ENCODE measurements at places on chromosomes 2 and 18.

GRCh38 chr2:187869195-187869594 lies 315.0 kb upstream of the TFPI start:
- DNase-seq, result no peak

DNA sequence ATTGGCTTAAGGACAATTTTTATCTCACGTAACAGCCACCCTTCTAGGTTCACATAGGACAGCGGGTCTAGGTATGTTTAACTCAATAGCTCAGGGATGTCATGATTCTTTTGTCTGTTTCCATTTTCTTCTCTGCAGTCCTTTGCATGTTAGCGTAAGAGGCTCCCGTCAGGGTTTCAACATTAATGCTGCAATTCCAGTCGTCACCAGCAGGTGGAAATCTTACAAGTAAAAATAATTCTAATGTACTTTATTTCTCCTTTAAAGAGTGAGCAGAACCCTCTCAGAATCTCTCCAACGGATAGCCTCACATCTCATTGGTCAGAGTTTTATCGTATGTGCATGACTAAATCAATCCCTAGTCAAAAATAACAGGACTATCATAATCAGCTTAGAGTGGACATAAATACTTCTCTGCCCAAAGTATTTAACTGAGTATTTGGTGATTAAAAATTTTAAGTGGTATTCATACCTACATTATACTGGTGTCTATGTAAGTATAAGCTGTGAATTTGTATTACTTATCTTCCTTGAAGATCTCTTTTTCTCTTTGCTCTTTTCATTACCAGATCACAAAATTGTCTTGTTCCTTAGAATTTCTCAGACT lies 487.2 kb upstream of the GCFC2 start:
- DNase-seq, result peak; percentile 1

- DNase-seq, result no peak
Observed at GRCh38 chr2:27685577-27685976, 21.9 kb downstream of the SLC4A1AP start.

DNA sequence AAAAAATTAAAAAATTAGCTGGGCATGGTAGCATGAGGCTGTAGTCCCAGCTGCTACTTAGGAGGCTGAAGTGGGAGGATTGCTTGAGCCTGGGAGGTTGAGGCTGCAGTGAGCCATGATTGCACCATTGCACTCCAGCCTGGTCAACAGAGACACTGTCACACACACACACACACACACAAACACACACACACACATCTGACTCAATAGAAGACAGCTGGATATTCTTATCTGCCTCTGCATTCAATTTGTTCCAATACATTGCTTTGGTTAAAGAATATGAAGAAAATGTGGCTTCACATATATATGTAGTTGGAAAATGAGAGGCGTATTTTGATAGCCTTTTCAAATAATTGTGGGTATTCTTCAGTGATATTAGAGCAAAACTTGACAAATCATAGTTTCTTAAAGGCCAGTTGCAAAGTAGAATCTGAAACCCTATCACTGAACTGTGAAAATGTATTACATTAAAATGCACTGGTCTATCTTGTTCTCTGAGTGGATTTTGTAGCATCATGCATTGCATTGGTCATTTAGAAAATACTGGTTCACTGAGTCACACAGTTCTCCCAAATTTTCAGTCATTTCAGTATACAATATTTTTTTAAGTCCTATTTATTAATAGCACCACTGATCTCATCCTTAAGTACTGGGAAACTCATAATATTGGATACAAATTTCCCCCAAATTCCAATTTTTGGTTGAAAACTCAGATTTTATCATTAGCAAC lies 140.9 kb downstream of the MCFD2 start:
- no peak for DNase-seq

- DNase-seq, result no peak
Observed at GRCh38 chr2:109143214-109144187, 14.5 kb downstream of the SH3RF3 start.

DNA sequence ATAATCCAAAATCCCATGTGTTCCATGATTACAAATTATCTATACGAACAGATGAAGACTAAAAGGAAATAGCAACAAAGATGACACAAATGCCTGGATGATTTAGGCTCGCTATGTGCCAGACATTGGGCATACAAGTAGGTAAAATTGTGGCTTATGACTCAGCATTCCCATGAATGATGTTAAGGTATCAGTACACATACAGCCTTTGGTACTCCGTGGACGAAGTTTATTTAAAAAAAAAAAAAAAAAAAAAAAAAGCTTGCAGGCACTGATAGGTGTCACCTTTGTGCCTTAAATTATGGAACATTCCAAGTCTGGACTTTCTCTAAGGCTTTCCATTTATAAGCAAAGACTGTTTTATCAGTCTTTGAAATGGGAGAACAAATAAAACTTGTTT lies 2.7 kb downstream of the CHAC2 start:
- no peak for DNase-seq

GRCh38 chr18:60555625-60556024 lies 183.1 kb upstream of the MC4R start:
- DNase-seq, result no peak

GRCh38 chr2:83196225-83196624 lies 1262.9 kb downstream of the SUCLG1 start:
- DNase-seq, result peak; percentile 10

DNA sequence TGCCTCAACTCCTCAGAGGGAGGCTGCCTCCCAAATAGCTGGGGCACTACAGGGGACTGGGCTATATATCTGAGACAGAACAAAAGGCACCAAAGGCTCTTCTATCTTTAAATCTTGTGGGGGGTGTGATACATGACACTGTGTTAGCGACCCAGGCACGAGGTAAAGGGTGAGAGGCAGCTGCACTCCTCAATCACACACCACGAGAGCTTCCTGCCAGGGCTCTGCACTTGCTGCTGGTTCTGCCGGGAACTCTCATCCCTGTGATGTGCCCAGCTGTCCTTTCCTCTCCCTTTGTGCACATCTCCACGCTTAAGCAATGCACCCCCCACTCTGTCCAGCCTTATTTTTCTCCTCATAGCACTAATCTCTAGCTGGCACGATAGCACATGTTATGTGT lies 32.4 kb downstream of the NPC1 start:
- DNase-seq, result no peak

DNA sequence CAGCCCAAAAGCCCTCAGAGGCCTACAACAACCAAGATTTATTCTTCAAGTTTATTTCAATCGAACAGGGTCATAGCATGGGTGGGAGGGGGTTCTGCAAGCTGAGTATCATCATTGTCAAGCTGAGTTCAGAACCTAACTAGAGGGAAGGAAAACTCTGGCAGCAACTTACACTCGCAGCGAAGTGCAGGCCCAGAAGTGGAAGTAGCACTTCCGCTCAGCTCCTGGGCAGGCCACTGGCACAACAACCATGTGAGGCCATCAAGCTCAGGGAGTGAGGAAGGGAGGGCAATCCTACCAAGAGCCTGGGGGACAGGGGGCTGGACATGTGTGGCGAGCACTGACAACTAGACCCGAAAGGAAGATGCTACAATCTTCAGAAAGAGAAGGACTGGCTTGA lies 4.8 kb downstream of the UXS1 start:
- no peak for DNase-seq

GRCh38 chr2:163462993-163463392 lies 272.8 kb downstream of the FIGN start:
- DNase-seq, result no peak

- DNase-seq, result no peak
Observed at GRCh38 chr2:158045362-158045761, 56.3 kb upstream of the UPP2 start.

GRCh38 chr18:79780547-79780946 lies 17.2 kb upstream of the KCNG2 start:
- DNase-seq, result no peak

DNA sequence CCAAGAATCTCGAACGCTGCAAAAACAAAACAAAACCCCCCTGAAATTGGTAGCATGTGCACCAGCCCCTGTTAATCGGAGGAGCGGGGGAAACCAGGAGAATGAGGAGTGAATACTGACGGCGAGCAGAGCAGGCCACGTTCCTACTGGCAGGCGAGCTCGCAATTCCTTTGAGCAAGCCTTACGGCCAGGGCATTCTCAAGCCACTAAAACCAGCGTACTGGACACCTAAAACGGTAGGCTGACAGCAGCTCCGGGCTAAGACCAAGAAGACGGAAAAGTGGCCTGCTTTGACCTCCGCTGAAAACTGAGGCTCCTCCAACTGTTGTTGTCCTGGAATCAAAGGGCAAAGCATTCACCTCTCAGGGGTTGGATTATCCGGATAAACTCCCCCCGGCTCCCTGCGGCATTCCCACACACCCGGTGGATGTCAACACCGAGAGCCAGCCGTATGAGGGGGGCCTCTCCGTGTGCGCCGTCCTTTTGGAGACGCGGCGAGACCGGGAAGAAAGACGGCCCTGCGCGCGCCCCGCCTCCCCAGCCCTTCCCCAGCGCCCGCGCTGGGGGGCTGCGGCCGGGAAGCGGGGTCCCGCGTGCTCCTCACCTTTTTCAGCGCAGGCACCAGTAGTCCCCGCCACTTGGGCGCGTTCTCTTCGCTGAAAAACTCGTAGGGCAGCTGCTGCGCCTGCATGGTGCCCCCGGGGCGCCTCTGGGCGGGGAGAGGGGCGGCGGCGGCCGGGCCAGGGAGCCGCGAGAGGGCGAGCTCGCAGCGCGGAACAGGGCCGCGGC lies 925 bp downstream of the SOS1 start:
- DNase-seq, result peak; percentile 63

DNA sequence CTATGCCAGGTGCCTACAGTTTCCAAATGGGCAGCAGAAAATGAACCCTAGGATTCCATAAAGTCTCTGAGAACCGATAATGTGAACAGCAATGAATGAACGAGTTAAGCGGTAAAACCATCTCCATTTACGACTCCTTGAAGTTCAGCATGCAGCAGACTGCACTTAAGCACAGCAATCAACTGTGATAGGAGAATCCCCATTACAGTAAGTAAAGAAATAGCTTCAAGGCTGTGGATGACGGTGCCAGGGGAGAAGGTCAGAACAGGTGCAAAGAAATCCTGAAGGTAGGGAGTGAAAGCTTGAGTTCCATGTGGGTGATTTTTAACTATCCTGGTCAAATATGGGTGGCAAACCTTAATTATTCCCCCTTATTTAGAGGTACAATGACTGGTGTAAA lies 444.4 kb downstream of the NCKAP5 start:
- DNase-seq, result no peak

GRCh38 chr2:133718688-133719201 lies 150.5 kb upstream of the NCKAP5 start:
- peak; percentile 14 for DNase-seq

GRCh38 chr2:44941551-44942234 lies at the start of gene SIX3:
TSS of gene SIX3 (plus strand) at chr2:44941702. CDS start at chr2:44942105, 403 bp downstream.
- no peak for DNase-seq

DNA sequence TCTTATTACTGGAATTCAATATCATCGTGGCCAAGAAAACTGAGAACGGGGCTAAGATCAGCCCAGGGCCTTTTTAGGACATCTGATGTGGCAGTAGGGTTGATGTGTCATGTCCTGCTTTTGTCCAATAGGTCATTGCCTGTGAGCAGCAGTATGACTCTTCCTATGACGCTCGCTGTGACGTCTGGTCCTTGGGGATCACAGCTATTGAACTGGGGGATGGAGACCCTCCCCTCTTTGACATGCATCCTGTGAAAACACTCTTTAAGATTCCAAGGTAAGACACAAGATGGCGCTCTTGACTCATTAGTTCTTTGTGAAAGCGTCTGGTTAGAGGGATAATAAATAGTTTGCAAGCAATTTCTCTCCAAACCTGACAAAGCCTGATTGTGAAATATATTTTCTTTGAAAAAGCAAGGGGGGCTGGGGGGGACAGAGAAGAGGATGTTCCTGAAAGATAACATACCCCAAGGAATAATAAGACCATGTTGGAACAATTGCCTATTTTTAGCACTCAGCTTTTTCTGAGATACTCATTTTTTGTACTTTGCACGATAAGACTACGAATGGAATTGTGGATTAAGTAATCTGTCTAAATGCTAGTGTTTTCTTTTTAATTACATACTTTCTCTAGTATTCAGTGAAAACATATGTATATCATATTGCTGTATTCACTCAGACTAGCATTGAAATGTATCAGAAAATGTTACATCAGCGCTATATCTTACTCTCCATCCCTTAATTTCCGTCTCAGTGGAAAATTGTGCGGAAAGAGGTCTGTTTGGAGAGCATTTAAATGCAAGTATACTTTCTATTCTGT lies 58.1 kb downstream of the MYO3B start:
- DNase-seq, result peak; percentile 7

DNA sequence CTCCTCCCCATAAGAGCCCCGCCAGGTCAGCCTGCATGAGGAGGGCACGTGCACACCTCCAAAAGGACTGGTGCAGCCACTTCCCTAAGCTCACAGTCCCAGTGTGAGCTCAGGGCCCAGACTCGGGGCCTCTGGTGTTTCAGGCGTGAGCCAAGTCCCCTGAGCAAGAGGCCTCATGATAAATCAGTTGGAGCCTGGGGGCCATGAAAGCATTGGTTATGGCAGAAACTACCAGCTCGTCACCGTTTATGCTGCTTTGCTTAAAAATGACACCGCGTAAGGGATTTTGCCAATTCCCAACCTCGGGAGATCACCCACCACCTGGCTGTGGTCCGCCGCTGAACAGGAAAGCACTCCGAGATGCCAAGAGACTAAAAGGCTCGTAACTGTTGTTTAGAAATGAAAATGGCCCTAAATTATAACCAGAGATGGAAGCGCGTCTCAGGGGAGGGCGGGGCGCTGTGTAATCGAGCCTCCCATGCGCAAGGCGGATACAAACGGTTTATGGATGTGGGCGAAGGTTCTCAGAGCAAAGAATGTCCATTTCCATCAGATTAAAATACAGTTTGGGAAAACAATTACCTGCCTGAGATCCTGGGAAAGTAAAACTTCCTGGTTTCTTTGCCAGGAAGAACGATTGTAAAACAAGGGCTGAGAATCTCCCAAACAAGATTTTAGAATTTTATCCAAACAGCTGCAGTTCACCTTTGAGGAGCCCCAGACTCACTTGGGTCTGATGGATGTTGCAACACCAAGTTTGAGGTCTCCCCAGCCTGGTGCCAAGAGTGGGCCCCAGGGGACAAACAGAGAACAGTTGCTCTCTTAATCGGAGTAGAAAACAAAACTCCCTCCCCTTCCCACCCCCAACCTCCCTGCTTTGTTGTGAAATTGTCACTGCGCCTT lies 141.4 kb downstream of the BCL2 start:
- no peak for DNase-seq

DNA sequence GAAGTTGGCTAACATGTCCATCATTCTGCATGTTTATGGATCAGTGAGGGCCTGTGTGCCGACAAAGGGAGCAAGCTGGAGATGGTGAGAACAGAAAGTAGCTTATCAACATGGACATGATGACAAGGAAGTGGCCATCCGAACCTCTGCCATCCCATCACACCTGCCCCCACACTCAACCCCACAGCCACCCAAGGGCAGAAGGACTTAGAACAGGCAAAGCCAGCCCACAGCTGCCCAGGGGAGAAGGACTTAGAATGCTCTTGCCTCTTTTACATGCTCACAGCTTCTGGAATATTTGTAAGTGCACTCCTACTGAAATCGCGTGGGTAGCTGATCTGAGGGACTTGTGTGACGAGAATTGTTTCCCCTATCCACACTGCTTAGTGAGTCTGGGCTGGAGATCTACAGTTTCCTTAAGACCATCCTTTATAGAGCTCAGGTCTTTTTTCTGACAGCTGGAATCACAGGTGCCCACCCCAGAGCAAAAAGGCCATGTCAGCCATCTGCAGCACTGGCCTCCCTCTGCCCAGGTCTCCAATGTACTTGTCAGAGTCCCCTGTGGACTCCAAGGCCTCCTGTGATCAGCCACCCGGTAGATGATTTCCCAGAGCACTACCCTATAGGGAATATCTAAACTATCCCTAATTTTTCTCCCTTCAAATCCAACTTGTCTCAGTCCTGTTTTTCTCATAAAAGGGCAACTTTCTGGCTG lies 154.1 kb downstream of the SMAD7 start:
- DNase-seq, result no peak

All from hepatic stellate cell (primary cell).